ENCODE measurements at places on chromosomes 11 and 22. TPM values are rescaled to one million over a fixed set of nuclear protein-coding genes. Genes with fewer than 3 reads are reported as not detected.

DNA sequence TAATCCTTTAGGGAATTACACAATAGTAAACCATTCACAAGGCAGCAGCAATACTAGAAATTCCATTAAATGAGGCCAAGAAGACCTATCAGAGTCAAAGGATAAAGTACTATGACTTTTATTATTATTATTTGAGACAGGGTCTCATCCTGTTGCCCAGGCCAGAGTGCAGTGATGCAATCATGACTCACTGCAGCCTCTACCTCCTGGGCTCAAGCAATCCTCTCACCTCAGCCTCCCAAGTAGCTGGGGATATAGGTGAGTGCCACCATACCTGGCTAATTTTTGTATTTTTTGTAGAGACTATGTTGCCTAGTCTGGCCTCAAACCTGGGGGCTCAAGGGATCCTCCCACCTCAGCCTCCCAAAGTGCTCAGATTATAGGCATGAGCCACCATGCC, 51.8 kb downstream of the TTC28 start:
- DNase-seq: no peak

Gene BARX2
- polyA plus RNA-seq: 1.1 TPM

- DNase-seq: no peak
These were observed 15.1 kb upstream of the AIFM3 start for GRCh38 chr22:20951932-20952380.

Gene CCDC15
- polyA plus RNA-seq: 3.8 TPM

- DNase-seq: peak; percentile 67
These were observed 796 bp upstream of the YIF1A start for GRCh38 chr11:66289548-66290329.

GRCh38 chr22:38424525-38425080, 30.4 kb downstream of the KCNJ4 start:
- DNase-seq: no peak

DNA sequence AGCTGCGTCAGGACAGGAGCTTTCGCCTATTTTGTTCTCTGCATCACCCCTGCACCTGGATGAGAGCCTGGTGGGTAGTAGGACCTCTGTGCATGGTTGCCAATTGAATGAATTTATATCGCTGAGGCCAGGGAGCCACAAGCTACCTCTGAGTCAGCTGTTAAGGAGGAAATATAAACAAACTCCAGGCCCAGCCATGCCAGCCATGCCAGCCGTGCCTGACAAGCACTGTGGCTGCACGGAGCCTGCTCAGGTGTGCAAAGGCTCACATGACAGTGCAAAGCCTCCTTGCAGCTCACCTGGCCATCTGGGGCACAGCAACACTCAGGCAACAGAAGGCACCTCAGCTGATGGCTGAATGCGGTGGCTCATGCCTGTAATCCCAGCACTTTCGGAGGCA, 33.7 kb upstream of the LINC01488 start:
- DNase-seq: no peak

DNA sequence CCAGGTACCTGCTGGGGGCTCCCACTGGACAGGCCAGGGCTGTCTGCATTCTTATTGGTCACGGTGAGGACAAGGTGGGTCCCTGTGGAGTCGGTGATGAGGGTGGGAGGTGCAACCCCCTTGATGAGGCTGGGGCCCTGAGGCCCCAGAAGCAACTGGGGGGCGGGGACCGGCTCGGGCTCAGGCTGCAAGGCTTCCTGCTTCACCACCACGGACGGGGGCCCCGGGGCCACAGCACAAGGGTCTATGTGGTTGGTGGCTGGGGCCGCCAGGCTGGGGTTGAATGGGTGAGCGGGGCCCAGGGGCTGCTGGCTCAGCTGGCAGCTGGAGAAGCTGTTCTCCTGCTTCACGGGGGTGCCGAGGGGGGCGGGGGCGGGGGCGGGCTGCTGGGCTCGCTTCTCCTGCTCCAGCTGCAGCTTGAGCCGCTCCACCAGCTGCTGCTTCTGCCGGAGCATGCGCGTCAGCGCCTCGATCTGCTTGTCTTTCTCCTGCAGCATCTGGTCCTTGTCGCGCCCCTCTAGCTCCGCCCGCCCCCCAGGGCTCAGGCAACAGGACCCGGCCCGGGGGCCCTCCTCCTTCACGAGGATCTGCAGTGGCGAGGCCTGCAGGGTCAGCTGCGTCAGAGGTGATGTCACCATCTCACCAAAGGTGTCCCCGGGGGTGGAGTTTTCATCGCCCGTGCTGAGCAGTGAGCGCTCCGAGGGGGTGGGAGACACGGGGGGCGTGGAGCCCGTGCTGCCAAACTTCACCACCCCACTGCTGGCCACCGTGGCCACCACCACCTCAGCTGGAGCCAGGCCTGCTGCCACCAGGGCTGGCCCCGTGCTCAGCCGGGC, 48.2 kb downstream of the SGSM3 start:
- peak; percentile 33 for DNase-seq

DNA sequence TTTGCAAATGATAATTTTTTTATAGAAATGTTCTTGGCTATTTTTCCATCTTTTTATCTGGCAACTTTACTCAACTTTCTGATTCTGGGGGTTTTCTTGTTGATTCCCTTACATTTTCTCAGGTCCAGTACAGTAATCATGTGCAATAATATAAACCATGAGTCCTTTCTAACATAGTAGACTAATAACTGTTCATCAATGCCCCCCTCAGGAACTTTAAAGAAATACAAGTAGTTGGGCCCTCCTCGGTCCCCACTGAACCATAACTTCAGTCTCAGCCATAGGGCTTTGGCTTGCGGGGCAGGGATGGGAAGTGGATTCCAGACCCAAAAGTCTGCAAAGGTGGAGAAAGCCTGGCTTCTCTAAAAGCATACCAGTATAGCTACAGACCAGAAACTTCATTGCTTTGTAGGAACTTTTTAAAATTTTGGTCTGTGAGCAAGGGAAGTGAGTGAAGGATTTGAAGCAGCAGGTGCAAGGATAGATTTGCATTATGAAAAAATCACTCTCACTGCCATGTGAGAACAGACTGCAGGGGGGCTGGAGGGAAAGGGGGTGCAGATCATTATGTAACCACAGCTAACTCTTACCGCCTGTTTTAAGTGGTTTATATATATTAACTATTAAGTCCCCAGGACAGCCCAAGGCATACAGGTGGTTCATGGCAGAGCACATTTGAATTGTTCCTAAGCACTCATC, 10.4 kb upstream of the TUB start:
- no peak for DNase-seq

Gene P2RY6
- 1.1 TPM for polyA plus RNA-seq

DNA sequence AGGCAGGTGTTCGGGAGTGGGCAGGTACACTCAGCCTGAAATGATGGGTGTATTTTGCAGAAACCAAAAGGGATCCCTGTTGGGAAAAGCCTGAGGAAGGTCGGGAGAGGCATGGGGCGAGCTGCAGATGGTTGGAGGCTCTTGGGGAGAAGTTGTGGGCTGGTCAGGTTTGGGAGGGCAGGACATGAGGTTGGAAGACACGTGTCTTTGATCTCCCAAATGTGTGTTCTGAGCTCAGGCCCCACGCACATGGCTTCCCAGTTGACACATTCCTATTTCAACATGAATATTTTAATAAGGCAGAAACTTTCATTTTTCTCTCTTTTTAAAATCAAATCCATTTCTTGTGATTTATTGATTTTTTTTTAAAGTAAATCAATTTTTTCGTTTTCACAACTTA, 1003.3 kb downstream of the TBC1D22A start:
- no peak for DNase-seq

GRCh38 chr11:13772223-13773046, 104.0 kb downstream of the FAR1 start:
- DNase-seq: peak; percentile 58

Gene DRG1
- polyA plus RNA-seq: 99.3 TPM

Gene CDC42BPG
- polyA plus RNA-seq: 5.3 TPM

GRCh38 chr11:117950301-117950700, 21.1 kb upstream of the TMPRSS13 start:
- no peak for DNase-seq

GRCh38 chr22:38981005-38981991, 849 bp upstream of the APOBEC3B start:
- DNase-seq: peak; percentile 60

Gene GGTLC2
- 0.18 TPM for polyA plus RNA-seq

DNA sequence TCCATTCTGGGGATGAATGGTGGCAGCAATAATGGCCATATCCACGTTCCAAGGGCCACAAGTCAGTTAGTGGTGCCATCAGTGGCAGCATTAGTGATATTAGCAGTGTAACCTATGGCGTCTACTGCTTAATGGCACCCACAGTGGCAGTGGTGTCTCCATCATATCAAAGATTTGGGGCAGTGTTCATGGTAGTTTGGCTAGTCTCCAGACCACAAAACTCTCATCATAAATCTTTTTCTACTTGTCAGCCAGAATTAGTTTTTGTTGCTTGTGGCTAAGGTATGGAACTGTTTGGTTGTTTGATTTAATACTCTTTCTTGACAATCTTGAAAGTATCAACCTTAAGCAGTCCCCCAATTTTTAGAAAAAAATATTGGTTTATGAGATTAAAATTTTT, 45.1 kb upstream of the DEUP1 start:
- no peak for DNase-seq

- DNase-seq: no peak
These were observed 40.7 kb upstream of the RTL6 start for GRCh38 chr22:44538518-44539315.

Gene ZNF280B
- 4.6 TPM for polyA plus RNA-seq

Gene KCNA4
- 0.64 TPM for polyA plus RNA-seq

GRCh38 chr22:30368420-30368819, 11.6 kb downstream of the CCDC157 start:
- no peak for DNase-seq

- no peak for DNase-seq
These were observed 88.1 kb upstream of the ARHGAP32 start for GRCh38 chr11:129280027-129280811.

- DNase-seq: no peak
These were observed 50.9 kb upstream of the RTL6 start for GRCh38 chr22:44548981-44549380.

DNA sequence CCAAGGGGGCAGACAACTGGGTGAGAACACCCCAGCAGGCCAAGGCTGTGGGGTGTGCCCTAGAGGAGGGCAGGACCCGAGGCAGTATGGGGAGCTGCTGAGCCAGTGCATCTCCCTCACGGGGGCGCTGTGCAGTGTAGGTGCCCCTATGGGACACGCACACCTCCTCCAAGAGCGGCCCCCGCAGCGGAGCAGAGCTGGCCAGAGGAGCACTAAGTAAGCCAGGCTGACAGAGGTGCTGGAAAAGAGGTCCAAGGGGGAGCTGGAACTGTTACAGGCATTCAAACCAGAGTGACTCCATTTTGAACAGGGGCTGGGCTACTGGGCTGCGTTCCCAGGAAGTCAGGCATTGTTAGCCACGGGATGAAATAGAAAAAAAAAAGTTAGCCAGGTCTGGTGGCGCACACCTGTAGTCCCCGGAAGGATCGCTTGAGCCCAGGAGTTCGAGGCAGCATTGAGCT, 41.8 kb downstream of the TST start:
- no peak for DNase-seq

Gene C11orf91
- 0.12 TPM for polyA plus RNA-seq

GRCh38 chr11:40202589-40203270, 1256.7 kb downstream of the LRRC4C start:
- DNase-seq: no peak

- no peak for DNase-seq
These were observed 30.4 kb downstream of the STIM1 start for GRCh38 chr11:3885855-3886254.

DNA sequence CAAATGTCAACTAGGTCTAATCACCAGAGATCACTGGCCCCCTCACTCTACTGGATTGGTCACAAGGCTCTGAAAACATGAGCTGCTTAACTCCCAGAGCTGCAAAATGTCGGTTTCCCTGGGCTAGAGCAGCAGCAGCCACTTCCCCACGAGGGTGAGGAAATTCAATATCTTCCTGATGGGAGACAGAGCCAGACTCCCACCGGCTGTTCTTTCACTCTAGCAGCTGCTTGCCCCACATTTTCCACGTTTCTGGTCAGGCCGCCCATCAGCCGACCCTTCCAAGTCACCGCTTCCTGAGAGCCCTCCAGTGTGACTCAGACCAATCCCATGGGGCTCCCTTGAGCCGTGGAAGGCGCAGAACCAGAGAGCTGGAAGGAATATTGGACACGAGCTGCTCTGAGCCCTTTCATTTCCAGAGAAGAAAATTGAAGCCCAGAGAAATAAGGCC, 227.0 kb downstream of the ADAMTS15 start:
- no peak for DNase-seq

DNA sequence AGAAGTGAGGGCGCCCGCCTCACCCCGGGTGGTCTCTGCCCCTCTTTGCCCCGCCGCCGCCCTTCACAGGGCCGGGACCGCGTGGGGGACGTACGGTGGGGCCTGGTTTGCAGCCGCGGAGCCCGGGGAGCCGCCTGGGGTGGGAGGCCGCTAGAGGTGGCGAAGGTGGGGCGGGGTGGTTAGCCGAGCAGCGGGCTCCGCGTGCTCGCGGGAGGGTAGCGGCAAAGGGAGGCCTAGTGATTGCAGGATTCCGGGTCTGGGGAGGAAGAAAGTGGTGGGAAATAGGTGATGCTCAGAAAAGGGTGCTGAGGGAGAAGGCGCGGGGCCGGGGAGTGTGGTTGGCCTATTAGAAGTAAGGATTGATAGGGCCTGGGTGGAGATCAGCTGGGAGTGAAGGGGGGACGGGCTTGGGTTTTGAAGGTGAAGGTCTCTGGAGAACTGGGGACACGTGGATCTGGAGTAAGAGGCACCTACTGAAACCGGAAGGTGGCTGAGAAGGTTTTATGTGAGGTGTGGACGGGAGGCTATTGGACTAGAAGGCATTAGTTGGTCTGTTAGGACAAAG, 571 bp downstream of the FAR1 start:
- DNase-seq: peak; percentile 22

Gene DEUP1
- polyA plus RNA-seq: 1.3 TPM

DNA sequence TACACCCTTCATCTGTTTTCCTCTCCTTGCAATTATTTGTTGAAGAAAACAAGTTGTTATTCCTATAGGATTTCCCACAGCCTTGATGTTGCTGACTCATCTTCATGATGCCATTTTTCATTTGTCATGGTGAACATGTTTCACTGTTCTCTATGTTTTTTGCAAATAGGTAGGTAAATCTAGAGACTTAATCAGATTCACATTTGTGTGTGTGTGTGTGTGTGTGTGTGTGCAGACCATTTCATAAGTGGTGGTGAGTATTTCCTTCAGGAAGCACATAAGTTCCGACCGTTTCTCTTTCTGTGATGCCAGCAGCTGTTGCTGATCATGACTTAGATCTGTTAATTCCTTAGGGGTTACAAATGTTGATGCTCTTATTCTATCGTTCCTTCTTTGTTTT, 80.3 kb upstream of the IZUMO1R start:
- DNase-seq: no peak

Gene TRIM21
- 23.2 TPM for polyA plus RNA-seq

- no peak for DNase-seq
These were observed 835 bp upstream of the RHOD start for GRCh38 chr11:67055812-67056211.

- DNase-seq: no peak
These were observed 199.1 kb downstream of the SWAP70 start for GRCh38 chr11:9862981-9863380.

All from right renal pelvis (tissue), 4 donors.